ENCODE measurements at places on chromosomes 5 and 9. TPM values are rescaled to one million over a fixed set of nuclear protein-coding genes. Genes with fewer than 3 reads are reported as not detected.

Gene SLC9A3
- 2.2 TPM for total RNA-seq

Gene GDNF
- total RNA-seq: not detected

Gene C5orf52
- total RNA-seq: not detected

Gene PDLIM4
- total RNA-seq: not detected

Gene HACD4
- 15.0 TPM for total RNA-seq

GRCh38 chr5:92644266-92644886 lies 936.6 kb downstream of the NR2F1-AS1 start:
- no peak for DNase-seq

DNA sequence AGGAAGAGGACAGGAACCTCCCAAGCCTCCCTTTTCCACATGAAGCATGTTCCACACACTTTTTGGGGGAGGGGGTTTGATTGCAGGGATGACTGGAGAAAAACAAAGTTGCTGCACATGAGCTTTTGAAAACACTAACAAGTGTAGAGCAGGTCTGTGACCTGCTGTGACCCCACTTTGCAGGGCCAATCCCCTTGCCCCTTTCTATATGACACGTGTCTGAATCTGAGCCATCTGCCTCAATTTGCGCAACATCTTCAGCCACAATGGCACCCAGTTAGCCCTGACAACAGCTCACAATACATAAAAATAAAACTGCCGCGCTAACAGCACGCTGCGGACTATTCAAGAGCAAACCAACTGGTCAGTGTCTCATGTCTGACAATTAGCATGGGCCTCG lies 227.8 kb upstream of the TBCA start:
- no peak for DNase-seq

- DNase-seq: no peak
These were observed 31.4 kb upstream of the MTAP start for GRCh38 chr9:21770871-21771560.

GRCh38 chr5:181042722-181043121 lies 2.7 kb downstream of the BTNL9 start:
- no peak for DNase-seq

- DNase-seq: no peak
These were observed 5.8 kb downstream of the BRD9 start for GRCh38 chr5:886716-887325.

GRCh38 chr5:62685221-62685620 lies 106.6 kb downstream of the LRRC70 start:
- no peak for DNase-seq

- no peak for DNase-seq
These were observed 144.4 kb downstream of the ARHGEF28 start for GRCh38 chr5:73770172-73771025.

DNA sequence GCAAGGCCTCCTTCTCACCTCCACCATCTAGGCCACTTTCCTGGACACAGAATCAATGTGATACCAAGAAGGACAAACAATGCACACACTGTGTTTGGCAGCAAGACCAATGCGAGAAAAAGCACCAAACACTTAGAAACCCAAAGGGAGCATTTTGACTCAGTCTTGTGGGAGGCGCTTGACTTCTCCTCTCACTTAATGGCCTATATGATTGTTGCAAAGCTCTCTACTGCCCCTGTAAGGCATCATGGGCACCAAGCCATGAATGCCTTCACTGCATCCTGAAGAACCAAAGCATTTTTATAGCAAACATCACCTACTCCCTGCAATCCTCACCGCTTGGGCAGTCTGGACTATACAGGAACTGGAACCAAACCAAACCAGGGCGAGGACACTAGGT lies 57.5 kb downstream of the CDH6 start:
- DNase-seq: no peak

- DNase-seq: no peak
These were observed 24.6 kb downstream of the B4GALT1 start for GRCh38 chr9:33142535-33142934.

- no peak for DNase-seq
These were observed 147.5 kb upstream of the FBXL17 start for GRCh38 chr5:108529381-108529780.

DNA sequence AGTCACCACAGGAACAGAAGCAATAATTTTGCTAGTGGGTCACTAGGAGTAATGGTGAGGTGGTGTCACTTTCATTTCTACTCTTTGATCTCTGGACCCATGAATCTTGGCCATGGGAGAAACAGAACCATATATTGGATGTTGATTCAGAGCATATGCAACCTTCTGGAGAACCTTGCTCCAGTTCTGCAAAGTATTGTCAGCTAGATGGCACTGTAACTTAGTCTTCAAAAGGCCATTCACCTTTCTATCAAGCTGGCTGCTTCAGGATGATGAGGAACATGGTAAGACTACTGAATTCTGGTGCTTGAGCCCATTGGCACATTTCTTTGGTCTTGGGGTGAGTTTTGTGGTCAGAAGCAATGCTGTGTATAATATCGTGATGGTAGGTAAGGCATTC lies 129.1 kb upstream of the FBN2 start:
- DNase-seq: no peak

- no peak for DNase-seq
These were observed 12.2 kb downstream of the TMEFF1 start for GRCh38 chr9:100485196-100485595.

DNA sequence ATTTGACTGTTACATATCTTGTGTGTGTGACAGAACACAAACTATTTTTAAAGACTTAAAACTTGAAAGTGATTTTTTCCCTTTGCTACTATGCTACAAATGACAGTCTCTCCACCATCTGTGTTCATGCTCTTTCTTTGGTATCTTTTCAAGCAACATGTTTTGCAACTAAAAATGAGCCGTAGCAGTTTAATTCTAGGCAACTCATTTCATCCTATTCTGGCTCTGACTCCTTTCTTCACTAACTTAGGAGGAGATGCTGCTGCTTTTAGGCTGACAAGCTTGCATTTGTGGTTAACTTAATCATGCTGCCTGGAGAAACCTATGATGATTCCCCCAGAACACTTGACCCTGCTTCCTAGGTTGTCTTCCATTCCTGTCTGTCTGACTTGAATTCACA lies 100.6 kb downstream of the HACD4 start:
- DNase-seq: no peak

- no peak for DNase-seq
These were observed 83.2 kb downstream of the USP20 start for GRCh38 chr9:129918296-129918950.

DNA sequence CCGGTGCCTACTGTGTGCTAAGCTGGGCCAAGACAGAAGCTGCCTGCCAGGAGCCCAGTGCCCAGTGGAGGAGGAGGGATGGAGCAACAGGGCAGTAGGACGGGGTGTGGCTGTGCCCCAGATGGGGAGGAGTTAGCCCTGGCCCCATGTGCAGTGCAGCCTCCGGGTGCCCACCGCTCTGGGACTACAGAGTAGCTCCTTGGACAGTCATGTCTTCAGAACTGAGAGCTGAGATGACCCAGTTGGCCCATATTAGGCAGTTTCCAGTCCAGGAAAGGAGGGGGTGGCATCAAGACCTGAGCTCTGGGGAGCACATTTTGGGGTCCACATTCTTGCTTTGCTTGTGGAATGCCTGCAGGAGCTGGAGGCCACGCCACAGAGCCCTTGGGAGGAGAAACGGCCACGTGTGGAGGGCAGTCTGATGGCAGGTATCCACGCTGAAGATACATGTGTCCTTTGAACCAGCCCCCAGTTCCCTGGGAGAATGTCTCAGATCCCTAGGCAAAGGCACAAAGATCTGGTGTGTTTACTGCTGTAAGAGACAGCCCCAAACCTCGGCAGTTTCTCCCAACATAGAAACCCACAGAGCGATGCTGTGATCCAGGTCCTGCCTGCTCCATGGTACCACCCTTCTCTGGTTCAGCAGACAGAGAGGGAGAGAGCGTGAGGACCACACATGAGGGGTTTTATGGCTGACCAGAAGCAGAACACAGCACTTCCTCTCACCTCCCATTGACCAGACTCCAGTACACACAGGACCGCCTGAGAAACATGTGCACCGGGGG lies 46.8 kb upstream of the FCN1 start:
- no peak for DNase-seq
